Skeletal muscle cell (primary cell): ENCODE measurements at places on chromosomes 6 and 20.
A peak's percentile ranks its signal among the peaks of the same experiment; 100 is the strongest.

DNA sequence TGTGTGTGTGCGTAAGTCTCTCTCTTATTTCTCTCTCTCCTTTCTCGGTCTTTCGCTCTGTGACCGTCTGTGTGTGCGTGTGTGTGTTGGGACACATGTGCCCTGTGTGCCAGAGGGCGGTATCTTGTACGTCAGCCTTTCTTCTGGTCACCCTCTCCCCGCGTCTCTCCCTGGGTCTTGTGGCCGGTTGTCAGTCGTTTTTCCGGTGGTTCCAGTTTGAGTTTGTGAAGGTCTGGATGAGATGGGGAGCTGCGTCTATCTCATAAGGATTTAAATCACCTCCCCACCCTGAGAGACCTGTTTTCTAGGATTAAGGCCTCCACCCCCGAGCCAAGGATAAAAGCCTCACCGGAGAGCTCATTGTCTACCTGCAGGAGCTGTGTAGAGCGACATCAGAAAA, 295.5 kb upstream of the ZNF337 start:
- DNase-seq: no peak

- DNase-seq: peak; percentile 52
Observed at GRCh38 chr6:111925296-111925695, 52.0 kb upstream of the FYN start.

GRCh38 chr20:6504826-6505225, 262.7 kb upstream of the BMP2 start:
- no peak for DNase-seq

- no peak for DNase-seq
Observed at GRCh38 chr20:36271639-36272546, 34.2 kb upstream of the DLGAP4 start.

GRCh38 chr6:9766240-9766915, 648.5 kb downstream of the TFAP2A start:
- no peak for DNase-seq

- no peak for DNase-seq
Observed at GRCh38 chr20:49032455-49032854, 13.7 kb upstream of the CSE1L start.

DNA sequence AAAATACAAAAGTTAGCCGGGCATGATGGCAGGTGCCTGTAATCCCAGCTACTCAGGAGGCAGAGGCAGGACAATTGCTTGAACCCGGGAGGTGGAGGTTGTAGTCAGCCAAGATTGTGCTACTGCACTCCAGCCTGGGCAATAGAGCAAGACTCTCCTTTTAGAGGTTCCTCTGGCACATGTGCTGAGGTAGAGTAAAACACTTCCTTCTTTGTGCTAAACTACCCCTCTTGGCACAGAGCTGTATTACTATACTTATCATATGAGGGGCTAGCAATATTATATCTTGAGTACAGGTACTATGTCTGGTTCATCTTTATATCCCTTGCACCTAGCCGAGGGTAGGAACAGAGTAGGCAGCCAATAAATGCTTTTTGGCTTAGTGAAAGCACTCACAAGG, 40.2 kb upstream of the SAMHD1 start:
- no peak for DNase-seq

DNA sequence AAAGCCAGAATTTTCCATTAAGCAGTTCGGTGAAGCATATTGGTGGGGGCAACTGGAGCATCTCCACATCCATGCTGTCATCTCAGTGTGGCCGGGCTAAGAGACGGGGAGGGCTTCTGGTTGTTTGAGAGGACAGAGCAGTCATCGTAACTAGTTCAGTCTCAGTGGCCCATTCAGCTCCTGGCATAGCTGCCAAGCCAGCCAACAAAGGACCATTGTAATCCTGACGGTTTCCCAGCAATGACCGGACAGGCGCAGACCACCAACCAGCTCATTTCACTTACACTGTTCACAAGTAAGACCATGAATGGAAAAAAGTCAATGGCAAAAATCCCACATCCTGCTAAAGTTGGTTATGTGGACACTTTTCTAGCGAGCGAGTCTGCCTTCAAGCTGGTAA, 14.9 kb upstream of the HDDC2 start:
- DNase-seq: no peak

GRCh38 chr6:127941228-127941627, 40.4 kb upstream of the THEMIS start:
- DNase-seq: no peak

DNA sequence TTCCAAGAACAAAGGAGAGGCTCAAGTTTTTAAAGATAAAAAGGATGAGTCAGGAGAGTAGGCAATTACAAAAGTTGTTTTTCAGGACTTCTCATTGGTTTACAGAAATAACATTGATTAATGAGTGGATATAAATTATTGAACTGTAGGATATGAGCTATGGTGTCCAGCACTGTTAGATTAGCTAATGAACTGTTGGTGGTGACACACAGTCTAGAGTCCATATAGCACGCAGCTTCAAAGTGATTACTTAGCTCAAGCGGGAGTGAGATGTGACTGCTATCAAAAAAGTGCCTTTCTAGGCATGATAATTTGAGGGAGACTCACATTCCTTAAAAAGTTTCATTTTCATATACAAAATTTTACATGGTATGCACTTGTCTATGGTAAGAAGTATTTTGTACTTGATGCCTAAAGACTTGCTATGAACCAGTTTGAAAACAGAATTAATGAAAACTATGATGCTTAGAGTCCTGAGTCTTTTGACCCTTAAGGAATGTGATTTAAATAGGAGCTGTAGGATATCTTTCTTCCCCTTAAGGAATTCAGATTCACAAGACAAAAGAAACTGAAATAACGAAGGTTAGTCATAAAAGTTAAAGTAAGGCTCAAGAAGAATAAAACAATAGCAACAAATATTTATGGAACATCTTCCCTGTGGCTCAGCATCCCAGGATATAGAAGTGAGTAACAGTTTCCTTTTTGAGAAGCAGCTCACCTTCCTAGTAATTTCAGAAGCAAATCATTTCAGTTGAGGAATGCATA, 22.2 kb upstream of the ADIG start:
- no peak for DNase-seq

- no peak for DNase-seq
Observed at GRCh38 chr6:43932259-43933147, 162.5 kb downstream of the VEGFA start.

DNA sequence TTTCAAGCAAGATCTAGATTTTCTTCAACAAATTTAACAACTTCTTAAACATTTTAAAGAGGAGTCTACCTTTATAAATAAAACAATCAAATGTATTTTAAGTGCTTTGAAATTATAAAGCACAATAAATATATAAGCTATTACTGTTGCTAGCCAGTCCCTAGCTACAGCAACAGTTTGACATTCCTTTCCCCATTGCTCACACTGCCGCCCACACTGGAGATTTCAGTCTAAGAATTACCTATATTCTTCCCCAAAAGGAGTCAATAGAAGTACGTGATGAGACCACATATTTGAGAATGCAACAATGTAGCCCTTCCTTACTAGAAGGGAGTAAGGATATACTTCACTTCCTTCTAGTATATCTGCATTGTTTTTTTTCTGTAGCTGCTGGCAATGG, 65.3 kb upstream of the RNF146 start:
- no peak for DNase-seq

- DNase-seq: no peak
Observed at GRCh38 chr20:17430125-17430950, 100.8 kb downstream of the BFSP1 start.

GRCh38 chr20:46093531-46093930, 3.8 kb upstream of the NCOA5 start:
- no peak for DNase-seq

DNA sequence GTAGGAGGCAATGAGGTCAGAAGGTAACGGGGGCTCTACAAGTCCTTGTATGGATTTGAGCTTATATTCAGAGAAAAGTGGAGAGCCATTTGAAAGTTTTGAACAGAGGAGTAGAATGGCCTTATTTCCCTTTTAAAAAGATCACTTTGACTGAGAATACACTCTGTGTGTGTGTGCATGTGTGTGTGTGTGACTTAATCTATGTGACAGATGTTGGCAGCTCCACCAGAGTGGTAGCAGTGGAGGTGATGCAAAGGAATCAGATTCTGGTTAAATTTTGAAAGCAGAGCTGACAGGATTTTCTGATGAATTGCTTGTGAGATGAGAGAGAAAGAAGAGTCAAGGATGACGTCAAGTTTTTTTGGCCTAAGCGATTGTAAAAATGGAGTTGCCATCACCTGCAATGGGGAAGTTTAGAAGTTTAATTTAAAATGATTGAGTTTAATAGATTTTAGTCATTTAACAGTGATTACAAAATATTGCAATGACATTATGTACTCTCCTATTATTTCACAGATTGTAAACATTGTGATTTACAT, 172.2 kb upstream of the HEY2 start:
- no peak for DNase-seq

DNA sequence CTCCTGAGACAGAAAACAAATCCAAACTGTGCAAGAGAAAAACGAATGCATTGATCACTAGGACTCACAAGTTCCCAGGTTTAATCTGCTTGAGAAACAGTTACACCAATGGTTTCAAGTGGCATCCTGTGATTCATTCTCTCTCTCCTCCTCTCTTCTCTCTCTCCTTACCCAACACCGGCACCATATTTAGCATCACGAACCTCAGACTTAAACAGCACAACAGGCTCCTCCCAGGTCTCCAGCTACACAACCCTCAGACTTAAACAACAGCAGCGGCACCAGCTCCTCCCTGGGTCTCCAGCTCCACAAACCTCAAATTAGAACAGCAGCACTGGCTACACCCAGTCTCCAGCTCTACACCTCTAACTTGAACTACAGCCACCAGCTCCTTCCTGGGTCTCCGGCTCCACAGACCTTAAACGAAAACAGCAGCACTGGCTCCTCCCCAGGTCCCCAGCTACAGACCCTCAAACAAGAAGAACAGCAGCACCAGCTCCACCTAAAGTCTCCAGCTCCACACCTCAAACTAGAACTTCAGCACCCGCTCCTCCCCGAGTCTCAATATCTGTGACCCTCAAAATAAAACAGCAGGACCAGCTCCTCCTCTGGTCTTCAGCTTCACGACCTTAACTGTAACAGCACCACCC, 355.9 kb downstream of the PREX1 start:
- no peak for DNase-seq

DNA sequence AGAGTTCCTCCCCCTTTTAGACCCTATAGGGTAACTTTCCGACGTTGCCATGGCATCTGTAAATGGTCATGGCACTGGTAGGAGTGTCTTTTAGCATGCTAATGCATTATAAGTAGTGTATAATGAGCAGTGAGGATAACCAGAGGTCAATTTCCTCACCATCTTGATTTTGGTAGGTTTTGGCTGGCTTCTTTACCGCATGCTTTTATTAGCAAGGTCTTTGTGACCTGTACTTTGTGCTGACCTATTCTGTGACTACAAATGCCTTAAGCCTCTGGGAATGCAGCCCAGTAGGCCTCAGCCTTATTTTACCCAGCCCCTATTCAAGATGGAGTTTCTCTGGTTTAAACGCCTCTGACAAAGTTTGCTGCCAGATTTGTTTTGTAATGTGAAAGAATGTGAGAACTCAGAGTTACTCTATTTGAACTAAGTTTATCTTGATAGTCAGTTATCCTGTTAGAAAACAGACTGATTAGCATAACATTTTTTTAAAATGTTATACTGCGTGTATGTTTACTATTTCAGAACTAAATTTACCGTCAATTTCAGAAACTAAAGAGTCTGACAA, 111.3 kb upstream of the PRSS16 start:
- DNase-seq: no peak

GRCh38 chr6:129370268-129370916, 339.6 kb downstream of the ARHGAP18 start:
- DNase-seq: no peak

- no peak for DNase-seq
Observed at GRCh38 chr6:41463062-41463930, 82.9 kb upstream of the FOXP4 start.

DNA sequence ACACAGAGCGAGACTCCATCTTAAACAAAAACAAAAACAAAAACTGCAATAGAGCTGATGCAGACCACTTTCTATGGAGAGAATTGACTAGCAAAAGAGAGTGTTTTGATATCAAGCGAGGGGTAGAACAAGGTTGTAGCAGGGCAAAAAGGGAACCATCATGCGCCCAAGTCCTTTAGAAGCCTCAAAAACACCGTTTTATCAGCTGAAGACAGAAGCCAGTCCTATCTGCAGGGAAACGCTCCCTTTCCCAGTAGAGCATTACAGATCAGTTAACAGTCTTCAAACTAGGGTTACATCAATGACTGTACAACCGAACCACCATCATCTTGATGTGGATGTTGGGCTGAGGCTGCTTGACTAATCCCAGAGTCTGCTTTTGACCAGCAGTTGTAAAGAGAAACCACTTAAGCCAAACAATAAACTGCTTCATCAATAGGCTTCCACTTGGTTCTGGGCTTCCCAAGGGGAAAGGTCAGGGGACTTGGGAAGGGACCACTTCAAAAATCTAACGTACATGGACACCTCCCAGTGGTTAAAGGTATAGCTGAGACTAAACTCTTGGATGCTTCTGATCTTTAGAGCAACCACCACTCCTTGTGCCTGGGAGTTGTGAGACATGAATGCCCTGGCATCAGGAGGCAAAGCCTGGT, 59.6 kb upstream of the SPDEF start:
- no peak for DNase-seq

GRCh38 chr6:56424064-56424463, 176.7 kb upstream of the COL21A1 start:
- no peak for DNase-seq

GRCh38 chr6:834190-834589, 141.3 kb upstream of the EXOC2 start:
- no peak for DNase-seq

DNA sequence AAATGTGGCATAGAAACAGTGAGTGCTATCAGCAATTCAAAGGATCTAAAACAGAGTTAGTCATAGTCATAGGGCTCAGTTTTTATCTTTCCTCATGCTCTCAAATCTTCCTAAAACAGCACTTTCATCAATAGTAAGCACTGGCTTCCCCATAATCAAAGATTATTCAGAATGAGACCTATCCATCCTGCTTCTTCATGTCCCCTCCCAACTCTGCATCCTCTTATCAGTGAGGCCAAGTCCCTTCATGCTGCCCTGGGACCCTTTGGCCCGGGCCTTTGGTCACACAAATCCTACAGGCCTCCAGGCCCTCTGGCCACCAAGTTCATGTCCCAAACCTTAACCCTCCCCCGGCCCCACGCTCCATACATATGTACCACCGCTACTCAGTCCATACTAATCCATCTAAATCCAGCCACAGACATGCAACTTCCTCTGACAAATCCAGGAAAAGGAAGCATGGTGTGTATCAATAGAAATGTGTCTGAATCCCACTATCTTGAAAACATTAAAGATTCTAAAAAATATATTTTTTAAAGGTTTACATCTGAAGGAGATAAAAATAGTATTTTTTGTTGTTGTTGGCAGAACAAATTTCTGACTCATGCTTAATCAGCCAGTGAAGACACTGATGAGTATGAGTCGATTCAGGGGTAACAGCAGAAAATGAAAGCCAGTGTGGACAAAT, 143.5 kb downstream of the PDE7B start:
- peak; percentile 76 for DNase-seq

- DNase-seq: no peak
Observed at GRCh38 chr6:92292067-92292466, 1127.3 kb downstream of the EPHA7 start.

GRCh38 chr6:7786214-7786661, 60.3 kb downstream of the BMP6 start:
- no peak for DNase-seq
